HCT116 (cell line): ENCODE measurements at places on chromosomes 5 and 9.
A peak's percentile ranks its signal among the peaks of the same experiment; 100 is the strongest.

DNA sequence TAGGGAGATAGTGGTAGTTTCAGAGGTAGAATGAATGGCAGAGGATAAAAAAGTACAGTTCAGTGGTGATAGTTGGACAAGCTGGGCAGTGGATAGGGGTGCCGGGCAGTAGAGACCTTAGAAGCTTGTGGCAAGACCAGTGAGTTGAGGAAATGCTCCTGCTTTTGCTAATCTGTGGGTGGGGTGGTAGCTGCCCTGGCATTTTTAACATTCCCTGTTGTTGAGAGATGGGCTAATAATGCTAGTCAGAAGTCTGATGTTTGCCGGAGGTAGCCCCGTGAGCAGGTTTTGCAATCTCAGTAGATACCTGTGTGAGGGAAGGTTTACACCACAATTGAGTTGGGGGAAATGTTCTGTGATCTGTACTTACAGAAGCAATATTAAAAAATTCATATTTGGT lies 91.1 kb downstream of the TRIO start:
- no peak for DNase-seq
- H3K36me3 ChIP-seq = no peaks in the 10 kb centered on the region
- no peak overlapping the region for H3K4me3 ChIP-seq
- no peaks in the 10 kb centered on the region for H3K27me3 ChIP-seq
- H3K27ac ChIP-seq = no peak overlapping the region
- peaks cover 8% of the 10 kb centered on the region; the same call in 1 of the 2 replicates for H3K4me1 ChIP-seq

DNA sequence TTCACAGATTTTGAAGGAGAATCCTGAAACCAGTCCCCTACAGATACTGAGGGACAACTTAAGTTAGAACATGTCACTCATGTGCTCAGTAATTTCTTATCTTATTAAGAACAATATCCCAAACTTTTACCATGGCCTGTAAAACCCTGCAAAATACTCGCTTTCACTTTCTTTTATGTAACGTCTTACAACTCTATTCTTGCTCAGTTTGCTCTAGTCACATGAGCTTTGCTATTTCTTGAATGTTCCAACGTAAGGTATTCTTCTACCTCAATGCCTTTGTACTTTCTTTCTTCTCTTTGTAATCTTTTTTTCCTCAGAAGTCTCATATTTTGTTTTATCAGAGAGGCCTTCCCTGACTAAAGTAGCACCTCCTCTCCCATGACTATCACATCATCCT lies 14.1 kb downstream of the TMEM38B start:
- H3K27me3 ChIP-seq = no peaks in the 10 kb centered on the region
- 0 out of 2 replicates have a peak, but pooled peaks cover 5% of the 10 kb centered on the region for H3K36me3 ChIP-seq
- no peak overlapping the region for H3K27ac ChIP-seq
- H3K4me3 ChIP-seq = no peak overlapping the region

GRCh38 chr5:67100301-67100700 lies 96.3 kb downstream of the CD180 start:
- H3K36me3 ChIP-seq = no peaks in the 10 kb centered on the region
- H3K4me1 ChIP-seq = no peaks in the 10 kb centered on the region
- peaks cover 26% of the 10 kb centered on the region; the same call in 1 of the 2 replicates for H3K27me3 ChIP-seq
- no peak for DNase-seq

GRCh38 chr5:148391422-148391821 lies 7.7 kb downstream of the FBXO38 start:
- no peak overlapping the region for H3K4me3 ChIP-seq
- no peaks in the 10 kb centered on the region for H3K36me3 ChIP-seq
- H3K27ac ChIP-seq = no peak overlapping the region
- no peaks in the 10 kb centered on the region for H3K27me3 ChIP-seq
- no peaks in the 10 kb centered on the region for H3K4me1 ChIP-seq

GRCh38 chr9:105437704-105438103 lies 10.1 kb upstream of the FSD1L start:
- H3K4me1 ChIP-seq = no peaks in the 10 kb centered on the region
- no peaks in the 10 kb centered on the region for H3K36me3 ChIP-seq
- H3K4me3 ChIP-seq = no peak overlapping the region
- no peak overlapping the region for H3K27ac ChIP-seq

- H3K4me1 ChIP-seq = no peaks in the 10 kb centered on the region
- no peaks in the 10 kb centered on the region for H3K36me3 ChIP-seq
- DNase-seq = no peak
- no peak overlapping the region for H3K27ac ChIP-seq
Observed at GRCh38 chr9:26132746-26133312, 454.6 kb upstream of the TUSC1 start.

- H3K4me1 ChIP-seq = no peaks in the 10 kb centered on the region
- no peak overlapping the region for H3K4me3 ChIP-seq
- no peak for DNase-seq
- H3K27ac ChIP-seq = no peak overlapping the region
- no peaks in the 10 kb centered on the region for H3K27me3 ChIP-seq
Observed at GRCh38 chr5:9156282-9156681, 389.6 kb downstream of the SEMA5A start.

DNA sequence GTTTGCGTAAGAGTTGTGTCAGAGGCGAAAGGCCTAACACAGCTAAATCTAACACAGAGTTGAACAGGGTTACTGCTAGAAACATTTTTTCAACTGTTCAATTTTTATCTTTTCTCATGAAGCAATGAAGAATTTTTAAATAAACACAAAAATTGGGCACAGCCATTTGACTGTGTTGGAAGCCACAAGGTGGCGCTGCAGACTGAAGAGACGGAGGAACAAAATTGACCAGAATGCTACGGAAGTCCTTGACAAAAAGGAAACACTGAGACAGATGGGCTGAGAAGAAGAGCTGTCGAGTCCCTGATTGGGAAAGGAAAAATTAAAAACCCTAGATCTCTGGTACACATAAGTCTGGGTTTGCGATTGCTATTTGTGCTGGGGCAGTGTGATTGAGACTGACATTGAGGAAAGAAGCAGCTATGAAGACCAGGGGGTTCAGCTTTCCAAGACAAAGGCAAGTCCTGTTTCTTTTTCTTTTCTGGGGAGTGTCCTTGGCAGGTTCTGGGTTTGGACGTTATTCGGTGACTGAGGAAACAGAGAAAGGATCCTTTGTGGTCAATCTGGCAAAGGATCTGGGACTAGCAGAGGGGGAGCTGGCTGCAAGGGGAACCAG lies at the start of gene PCDHB9:
Gene PCDHB9 (plus strand): TSS at position 265 of the 616 bp plus-strand sequence. CDS start 158 bp downstream, at position 423.
- H3K4me3 ChIP-seq = no peak within 1 kb of the TSS
- H3K27ac ChIP-seq = no peak within 1 kb of the TSS
- H3K36me3 ChIP-seq = no peaks in the 10 kb centered on the region
- no peaks in the 10 kb centered on the region for H3K27me3 ChIP-seq

DNA sequence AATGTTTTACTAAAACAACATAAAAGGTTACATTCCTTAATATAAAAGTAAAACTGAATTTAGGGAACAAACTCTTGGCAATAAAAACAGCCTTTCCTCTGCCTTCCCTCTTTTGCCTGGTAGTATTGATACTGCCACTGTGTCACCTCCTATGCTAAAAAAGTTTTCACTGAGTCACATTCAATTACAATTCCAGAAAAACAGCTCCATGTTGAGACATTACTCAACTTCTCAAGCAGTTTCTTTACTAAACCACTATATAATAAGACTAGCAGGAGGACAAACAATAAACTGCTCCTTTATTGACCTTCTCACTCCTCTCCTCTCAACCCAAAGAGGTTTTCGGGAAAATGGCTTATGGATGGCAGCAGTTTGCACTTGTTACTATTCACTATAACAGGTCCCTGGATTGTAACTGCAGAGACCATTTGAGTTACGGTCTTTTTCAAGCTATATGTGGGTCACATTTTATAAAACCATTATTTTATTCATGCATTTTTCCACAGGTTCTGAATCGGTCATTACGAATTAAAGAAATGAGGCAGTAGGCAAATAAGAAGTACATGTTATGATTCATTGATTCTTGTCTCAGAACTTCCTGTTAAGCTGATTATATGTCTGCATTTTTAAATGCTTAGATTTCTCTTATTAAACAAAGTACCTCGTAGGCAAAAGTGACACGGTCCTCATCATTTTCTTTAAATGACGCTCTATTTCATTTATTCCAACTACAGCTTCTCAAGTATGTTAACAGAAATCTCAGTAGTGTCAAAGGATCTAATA lies 2.1 kb downstream of the ZDHHC21 start:
- no peak for DNase-seq
- H3K27ac ChIP-seq = no peak overlapping the region
- no peak overlapping the region for H3K4me3 ChIP-seq
- H3K27me3 ChIP-seq = no peaks in the 10 kb centered on the region

DNA sequence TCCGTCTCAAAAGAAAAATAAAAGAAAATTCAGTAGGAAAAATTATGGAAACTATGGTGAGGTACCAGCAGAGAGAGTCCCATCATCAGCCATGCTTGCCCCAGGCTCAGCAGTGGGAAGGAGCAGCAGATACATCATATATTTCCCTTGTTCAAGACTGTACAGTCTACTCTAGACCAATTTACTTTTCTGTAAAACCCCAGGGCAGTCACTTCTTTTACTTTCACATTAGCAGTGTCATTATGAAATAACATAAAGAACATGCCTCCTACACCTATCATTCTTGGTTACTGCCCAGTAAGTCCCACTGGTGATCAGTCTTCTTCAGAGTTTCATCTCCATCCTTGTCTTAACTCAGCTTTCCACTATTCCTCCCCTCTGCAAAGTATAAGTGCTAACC lies 1145.0 kb downstream of the MAT2B start:
- no peak overlapping the region for H3K27ac ChIP-seq
- no peaks in the 10 kb centered on the region for H3K4me1 ChIP-seq
- no peak for DNase-seq
- no peaks in the 10 kb centered on the region for H3K27me3 ChIP-seq

- no peaks in the 10 kb centered on the region for H3K27me3 ChIP-seq
- DNase-seq = no peak
- no peak overlapping the region for H3K27ac ChIP-seq
- no peaks in the 10 kb centered on the region for H3K36me3 ChIP-seq
Observed at GRCh38 chr5:142795251-142795650, 25.1 kb downstream of the ARHGAP26 start.

- no peaks in the 10 kb centered on the region for H3K27me3 ChIP-seq
- no peaks in the 10 kb centered on the region for H3K36me3 ChIP-seq
- H3K4me1 ChIP-seq = peaks cover 8% of the 10 kb centered on the region; the same call in 1 of the 2 replicates
- no peak overlapping the region for H3K27ac ChIP-seq
- DNase-seq = no peak
- H3K4me3 ChIP-seq = no peak overlapping the region
Observed at GRCh38 chr9:136172412-136173079, 32.4 kb downstream of the LHX3 start.

DNA sequence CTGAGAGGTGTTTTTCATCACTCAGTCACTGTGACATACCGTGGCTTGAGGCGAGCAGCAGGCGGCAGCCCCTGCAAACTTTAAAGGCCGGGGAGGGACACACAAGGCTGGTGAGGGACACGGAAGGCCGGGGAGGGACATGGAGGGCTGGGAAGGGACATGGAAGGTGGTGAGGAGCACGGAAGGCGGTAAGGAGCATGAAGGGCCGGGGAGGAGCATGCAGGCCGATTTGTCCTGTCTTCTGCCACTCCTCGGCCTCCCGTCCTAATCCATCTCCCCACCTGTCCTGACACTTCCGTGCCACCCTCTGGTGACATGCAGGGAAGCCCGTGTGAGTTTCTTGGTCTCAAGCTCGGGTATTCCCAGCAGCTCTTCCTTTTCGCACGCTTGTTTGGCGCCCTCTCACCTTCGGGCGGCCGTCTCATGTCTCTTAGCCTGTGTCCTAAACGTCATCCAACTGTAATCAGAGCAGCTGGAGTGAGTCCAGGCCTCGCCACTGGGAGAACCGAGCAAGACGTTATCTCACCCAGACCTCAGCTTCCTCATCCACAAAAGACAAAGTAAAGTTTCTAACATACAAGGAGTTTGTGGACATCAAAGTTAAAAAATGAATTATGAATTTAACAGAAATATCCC lies 126.5 kb downstream of the MRPL36 start:
- no peaks in the 10 kb centered on the region for H3K27me3 ChIP-seq
- no peak overlapping the region for H3K4me3 ChIP-seq
- no peak overlapping the region for H3K27ac ChIP-seq
- no peak for DNase-seq
- H3K4me1 ChIP-seq = no peaks in the 10 kb centered on the region
- H3K36me3 ChIP-seq = no peaks in the 10 kb centered on the region

- no peak overlapping the region for H3K4me3 ChIP-seq
- no peak for DNase-seq
- H3K4me1 ChIP-seq = no peaks in the 10 kb centered on the region
- H3K27me3 ChIP-seq = no peaks in the 10 kb centered on the region
- H3K27ac ChIP-seq = no peak overlapping the region
Observed at GRCh38 chr9:108991479-108991878, 21.8 kb downstream of the CTNNAL1 start.

GRCh38 chr9:36798350-36799065 lies 225.8 kb downstream of the MELK start:
- DNase-seq = no peak
- no peak overlapping the region for H3K27ac ChIP-seq
- H3K36me3 ChIP-seq = no peaks in the 10 kb centered on the region
- no peak overlapping the region for H3K4me3 ChIP-seq
- H3K4me1 ChIP-seq = no peaks in the 10 kb centered on the region
- peaks cover 12% of the 10 kb centered on the region; the same call in 1 of the 2 replicates for H3K27me3 ChIP-seq

- no peaks in the 10 kb centered on the region for H3K4me1 ChIP-seq
- DNase-seq = no peak
- no peaks in the 10 kb centered on the region for H3K36me3 ChIP-seq
- H3K27ac ChIP-seq = no peak overlapping the region
- H3K4me3 ChIP-seq = no peak overlapping the region
Observed at GRCh38 chr5:50564079-50564478, 102.4 kb upstream of the PARP8 start.

- H3K27me3 ChIP-seq = peaks cover 30% of the 10 kb centered on the region
- DNase-seq = no peak
- no peak overlapping the region for H3K27ac ChIP-seq
- no peak overlapping the region for H3K4me3 ChIP-seq
Observed at GRCh38 chr9:120214332-120214731, 365.6 kb downstream of the CDK5RAP2 start.

GRCh38 chr9:100725371-100725770 lies 147.5 kb downstream of the CAVIN4 start:
- no peaks in the 10 kb centered on the region for H3K4me1 ChIP-seq
- no peak overlapping the region for H3K27ac ChIP-seq
- no peak for DNase-seq
- no peaks in the 10 kb centered on the region for H3K36me3 ChIP-seq
- H3K27me3 ChIP-seq = peaks cover 37% of the 10 kb centered on the region

GRCh38 chr5:84215521-84215920 lies 169.2 kb downstream of the EDIL3 start:
- no peaks in the 10 kb centered on the region for H3K36me3 ChIP-seq
- H3K4me1 ChIP-seq = no peaks in the 10 kb centered on the region
- H3K4me3 ChIP-seq = no peak overlapping the region
- H3K27ac ChIP-seq = no peak overlapping the region
- H3K27me3 ChIP-seq = no peaks in the 10 kb centered on the region
- DNase-seq = no peak

DNA sequence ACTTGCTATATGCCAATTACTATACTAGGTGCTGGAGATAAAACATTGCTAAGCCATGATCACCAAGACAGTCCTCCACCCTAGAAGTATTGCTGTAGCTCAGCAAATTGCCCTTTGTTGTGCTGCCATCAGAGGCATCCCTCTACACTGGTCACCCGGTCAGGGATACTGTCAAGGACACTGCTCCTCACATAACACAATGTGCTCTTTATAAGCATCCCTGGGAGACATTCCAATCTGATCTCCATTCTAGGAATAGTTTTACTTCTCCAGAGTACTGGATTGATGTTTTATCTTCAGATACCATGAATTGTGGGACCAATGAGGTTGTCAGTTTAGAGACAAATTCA lies 10.4 kb upstream of the DNAJA1 start:
- no peak for DNase-seq
- H3K27me3 ChIP-seq = no peaks in the 10 kb centered on the region
- no peaks in the 10 kb centered on the region for H3K4me1 ChIP-seq
- no peaks in the 10 kb centered on the region for H3K36me3 ChIP-seq
- H3K4me3 ChIP-seq = no peak overlapping the region

GRCh38 chr9:130936285-130937117 lies 2.5 kb downstream of the FIBCD1 start:
- H3K4me1 ChIP-seq = peaks cover 27% of the 10 kb centered on the region
- DNase-seq = no peak
- no peaks in the 10 kb centered on the region for H3K36me3 ChIP-seq
- no peak overlapping the region for H3K4me3 ChIP-seq
- H3K27ac ChIP-seq = peak overlapping the region; percentile 43
- no peaks in the 10 kb centered on the region for H3K27me3 ChIP-seq
